ENCODE measurements at places on chromosomes 6 and 20.
A peak's percentile ranks its signal among the peaks of the same experiment; 100 is the strongest.

DNA sequence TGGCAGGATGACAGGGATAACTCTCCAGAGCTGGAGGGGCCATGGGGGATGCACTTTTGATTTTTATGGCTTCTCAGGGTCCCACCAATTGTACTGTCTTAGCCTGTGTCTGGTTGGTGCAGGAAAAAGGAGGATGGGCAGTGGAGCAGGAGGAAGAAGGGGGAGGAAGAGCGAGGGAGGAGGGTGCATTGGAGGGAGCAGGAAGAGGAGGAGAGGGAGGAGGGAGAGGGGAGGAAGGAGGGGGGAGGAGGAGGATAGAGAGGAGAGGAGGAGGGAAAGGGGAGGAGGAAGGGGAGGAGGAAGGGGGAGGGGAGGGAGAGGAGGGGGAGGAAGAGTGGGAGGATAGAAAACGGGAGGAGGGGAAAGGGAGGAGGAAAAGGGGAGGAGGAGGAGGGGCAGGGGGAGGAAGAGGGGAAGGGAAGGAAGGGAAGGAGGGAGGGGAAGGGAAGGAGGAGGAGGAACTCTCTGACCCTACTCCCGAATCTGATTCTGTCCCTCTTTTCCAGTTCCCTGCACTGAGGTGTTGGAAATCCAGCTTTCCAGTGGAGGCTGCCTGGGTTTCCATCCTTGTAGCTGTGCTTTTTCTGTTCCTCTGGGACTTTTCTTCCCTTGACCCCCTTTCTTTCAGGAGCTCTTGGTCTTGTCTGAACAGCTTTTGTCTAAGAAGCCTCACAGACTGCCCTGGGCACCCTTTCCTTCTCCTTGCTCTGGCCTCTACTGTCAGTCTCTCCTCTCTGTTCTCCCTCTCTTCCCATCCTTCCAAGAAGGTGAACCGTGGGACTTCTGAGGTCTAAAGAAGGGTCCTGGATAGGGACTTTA, 149.4 kb downstream of the DHX35 start:
- DNase-seq: no peak

DNA sequence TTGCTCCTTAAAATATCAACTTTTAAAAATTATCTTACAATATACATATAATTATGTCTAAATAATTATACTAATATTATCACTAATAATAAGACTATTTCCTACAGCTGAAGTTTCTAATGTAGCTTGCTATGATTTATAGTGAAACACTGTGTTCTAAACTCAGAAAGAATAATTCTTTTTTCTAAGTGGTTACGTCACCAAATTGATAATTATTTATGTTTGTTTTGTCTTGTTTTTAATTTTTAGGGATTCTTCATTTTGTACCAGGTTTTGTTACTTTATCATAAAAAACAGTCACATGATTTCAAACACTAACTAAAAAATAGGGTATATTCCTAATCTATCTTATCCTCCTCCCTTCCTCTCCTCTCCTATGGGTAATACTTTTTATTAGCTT, 662.1 kb downstream of the FRK start:
- DNase-seq: no peak

DNA sequence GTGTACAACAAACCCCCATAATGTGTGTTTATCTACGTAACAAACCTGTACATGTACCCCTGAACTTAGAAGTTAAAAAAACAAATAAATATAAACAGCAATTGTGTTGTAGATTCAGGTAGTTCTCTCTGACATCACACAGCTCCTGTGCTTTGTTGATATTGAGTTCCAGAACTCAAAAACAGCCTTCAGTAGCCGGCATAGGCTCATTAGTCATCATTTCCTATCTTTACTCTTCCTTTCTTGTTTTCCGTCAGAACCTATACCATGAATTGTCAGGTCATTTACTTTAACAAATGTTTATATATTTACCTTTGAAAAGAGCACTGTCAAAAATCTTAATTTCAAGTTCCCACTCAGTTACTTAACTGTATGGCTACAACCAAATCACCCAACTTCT, 88.8 kb downstream of the ADTRP start:
- DNase-seq: no peak

DNA sequence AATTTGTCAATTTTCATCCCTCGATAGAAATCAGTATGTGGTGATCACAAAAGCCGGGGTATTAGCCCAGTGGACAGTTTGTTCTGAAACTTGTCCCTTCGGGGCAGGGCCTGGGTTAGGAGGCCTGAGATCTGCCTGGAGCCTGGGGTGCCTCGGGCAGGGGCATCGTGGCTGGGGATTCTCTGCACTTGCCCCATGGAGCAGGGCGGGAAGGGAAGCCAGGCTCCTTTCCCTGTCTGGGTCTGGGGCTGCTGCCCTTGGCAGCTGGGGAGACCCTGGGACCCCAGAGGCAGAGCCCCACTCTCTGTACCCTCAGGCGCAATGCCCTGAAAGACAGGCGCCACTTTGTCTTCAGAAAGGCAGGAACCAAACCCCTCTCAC, 27.4 kb downstream of the NTSR1 start:
- DNase-seq: no peak

DNA sequence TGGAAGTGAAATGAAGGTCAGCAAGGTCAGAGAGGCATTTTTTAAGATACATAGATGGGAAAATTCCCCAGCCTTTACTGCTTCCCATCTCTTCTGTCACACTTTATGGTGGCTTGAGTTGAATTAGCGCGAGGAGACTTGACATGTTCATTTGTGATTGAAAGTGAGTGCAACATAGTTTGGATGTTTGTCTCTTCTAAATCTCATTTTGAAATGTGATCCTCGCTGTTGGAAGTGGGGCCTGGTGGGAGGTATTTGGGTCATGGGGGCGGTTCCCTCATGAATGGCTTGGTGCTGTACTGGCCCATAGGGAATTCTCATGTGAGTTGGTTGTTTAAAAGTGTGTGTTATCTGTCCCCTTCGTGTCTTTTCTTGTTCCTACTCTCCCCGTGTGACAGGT, 237.2 kb downstream of the CDKAL1 start:
- DNase-seq: no peak

DNA sequence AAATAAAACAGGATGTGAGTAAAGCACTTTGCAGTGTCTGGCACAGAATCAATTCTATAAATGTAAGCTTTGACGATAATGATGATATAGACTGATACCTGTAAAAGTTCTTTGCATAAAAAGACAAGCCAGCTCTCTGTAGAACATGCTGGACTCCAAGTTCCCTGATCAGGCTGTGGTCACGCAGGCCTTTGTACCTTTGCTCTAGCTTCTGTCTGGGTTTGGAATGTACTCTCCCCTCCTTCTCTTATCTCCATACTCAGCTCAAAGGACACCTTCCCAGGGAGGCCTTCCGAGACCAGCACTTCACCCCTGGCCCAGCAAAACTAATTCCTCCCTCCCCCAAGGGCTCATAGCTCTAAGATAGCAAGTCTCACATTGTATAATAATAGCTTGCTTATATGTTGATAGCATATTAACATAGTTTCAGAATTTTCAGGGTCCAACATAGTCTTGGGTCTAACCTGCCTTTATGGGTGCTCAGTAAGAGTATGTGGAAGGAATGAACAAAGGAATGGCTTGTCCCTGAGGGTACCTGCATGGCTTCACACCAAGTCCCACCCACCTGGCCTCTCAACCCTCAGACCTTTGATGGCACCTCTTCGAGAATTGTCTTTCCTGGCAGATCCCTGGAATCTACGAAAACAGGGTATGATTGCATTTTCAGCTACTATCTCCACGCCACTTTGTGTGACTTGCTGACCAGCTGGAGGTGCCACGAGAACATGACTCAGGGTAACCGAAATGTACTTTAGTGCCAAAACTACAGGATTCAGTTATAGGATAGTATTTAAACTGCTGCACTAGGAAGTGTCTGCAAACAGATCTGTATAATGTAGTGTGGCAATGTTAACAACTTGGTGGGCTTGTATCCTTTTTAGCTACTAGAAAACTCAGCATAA, 41.7 kb upstream of the PIM1 start:
- DNase-seq: no peak

- no peak for DNase-seq
Measured at GRCh38 chr6:22755605-22756004, 186.2 kb downstream of the HDGFL1 start.

GRCh38 chr6:166658792-166659150, 31.7 kb upstream of the RPS6KA2 start:
- no peak for DNase-seq

DNA sequence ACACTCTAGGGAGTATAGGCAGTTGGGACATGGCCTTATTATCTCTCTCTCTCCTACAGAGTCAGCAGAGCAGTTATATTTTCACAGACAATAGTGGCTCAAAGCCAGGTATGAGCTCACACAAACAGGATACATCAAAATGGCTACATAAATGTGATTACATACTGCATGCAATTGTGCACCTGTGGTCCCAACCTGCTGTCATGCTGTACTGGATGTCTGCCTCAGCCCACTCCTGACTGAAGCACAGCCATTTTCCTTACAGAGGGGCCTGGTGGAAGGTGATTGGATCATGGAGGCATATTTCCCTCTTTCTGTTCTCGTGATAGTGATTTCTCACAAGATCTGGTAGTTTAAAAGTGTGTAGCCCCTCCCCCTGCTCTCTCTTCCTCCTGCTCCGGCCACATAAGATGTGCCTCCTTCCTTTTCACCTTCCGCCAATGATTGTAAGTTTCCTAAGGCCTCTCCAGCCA, 37.0 kb upstream of the SAMHD1 start:
- DNase-seq: no peak

DNA sequence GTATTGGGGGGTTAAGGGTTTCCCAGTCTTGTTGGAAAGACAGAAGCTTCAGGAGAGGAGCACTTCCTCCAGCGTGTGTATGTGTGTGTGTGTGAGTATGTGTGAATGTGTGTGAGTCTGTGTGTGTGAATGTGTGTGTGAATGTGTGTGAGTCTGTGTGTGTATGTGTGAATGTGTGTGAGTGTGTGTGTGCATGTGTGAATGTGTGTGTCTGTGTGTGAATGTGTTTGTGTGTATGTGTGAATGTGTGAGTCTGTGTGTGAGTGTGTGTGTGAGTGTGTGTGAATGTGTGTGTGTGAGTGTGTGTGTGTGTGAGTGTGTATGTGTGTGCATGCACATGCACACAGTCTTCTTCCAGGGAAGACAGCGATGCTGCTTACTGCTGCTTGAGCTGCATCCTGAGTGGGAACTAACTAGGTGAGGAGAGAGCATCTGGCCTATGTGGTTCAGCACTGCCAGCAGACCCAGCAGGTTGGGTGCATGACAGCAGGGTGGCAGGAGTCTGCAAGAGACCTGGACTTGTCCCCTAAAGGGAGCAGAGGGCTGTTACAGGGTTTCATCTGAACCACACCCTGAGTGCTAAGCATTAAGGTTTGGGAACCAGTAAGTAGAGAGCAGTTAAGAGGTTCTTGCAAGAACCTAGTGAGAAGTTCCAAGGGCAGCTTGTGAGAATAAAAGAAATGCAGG, 22.7 kb upstream of the CCND3 start:
- DNase-seq: no peak

GRCh38 chr20:15603506-15603905, 969.7 kb downstream of the KIF16B start:
- no peak for DNase-seq

DNA sequence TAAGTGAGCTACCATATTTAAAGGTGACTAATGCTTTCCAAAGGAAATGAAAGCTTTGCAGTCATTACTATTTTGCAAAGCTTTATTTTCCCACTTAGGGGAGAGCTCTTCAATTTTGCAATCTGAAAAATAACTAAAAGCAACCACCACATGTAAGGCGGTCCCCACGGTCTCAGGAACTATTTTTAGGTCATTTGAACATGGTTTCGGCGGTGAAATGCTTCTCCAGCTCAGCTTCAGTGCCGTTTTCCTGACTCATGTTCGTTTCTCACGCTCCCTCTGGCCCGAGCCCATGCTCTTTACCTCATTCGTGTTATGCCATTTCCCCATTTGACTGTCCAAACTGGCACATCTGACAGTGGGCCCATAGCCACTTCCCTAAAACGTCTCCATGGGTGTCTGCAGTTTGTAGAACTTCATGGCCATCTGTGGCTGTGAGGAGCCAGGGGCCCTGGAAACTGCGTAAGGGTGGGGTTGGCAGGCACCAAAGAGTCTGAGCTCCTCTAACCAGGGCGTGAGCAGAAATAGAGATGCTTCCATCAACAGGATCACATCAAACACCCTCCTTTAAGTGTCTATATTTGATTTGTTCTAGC, 46.5 kb downstream of the ADTRP start:
- DNase-seq: peak; percentile 13

DNA sequence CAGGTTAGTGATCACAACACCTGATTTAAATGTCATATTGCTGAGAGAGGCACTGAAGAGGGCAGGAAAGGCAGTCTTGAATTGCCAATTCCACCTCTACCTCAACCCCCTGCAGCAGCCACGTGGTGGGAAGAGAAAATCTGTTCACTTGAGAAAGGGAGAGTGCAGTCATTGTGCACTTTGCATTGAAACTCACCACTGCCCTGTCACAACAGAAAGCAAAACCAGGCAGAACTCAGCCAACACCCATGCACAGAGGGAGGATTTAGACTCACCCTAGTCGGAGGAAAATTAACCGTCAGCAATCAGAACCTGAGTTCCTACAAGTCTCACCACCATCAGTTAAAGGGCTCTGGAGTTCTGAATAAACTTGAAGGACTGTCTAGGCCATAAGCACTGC, 1040.2 kb downstream of the HACE1 start:
- no peak for DNase-seq

- no peak for DNase-seq
Measured at GRCh38 chr6:35558571-35558970, 45.9 kb upstream of the TULP1 start.

GRCh38 chr20:50446351-50447101, 63.7 kb upstream of the PTPN1 start:
- DNase-seq: no peak

GRCh38 chr20:33995053-33995831, 1.5 kb downstream of the RALY start:
- no peak for DNase-seq

- no peak for DNase-seq
Measured at GRCh38 chr6:125748406-125749172, 843 bp upstream of the HEY2 start.

- DNase-seq: no peak
Measured at GRCh38 chr6:32819729-32820128, 2.9 kb upstream of the HLA-DOB start.

GRCh38 chr6:55557146-55557545, 21.8 kb downstream of the HMGCLL1 start:
- DNase-seq: no peak

- DNase-seq: no peak
Measured at GRCh38 chr6:130447374-130447773, 81.6 kb downstream of the TMEM200A start.

DNA sequence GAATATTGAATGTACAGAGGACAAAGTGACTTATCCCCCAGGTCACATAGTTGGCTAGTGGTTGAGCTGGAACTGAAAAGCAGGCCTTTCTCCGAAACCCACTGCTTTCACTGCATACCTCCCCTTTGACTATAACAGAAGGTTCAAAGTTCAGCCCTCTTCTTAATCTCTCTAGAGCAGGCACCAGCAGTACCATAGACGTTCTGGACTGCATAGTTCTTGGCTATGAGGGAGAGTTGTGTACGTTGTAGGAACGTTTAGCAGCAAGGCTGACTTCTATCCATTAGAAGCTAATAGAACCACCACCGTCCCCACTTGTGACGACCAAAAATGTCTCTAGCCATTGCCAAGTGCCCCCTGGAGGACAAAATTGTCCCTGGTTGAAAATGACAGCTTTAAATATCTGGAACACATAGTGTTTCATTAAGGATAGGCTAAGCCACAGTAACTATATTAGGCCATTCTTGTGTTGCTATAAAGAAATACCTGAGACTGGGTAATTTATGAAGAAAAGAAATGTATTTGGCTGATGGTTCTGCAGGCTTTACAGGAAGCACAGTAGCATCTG, 123.8 kb upstream of the MTHFD1L start:
- no peak for DNase-seq

Data from activated gamma-delta T cell treated with anti-CD3 and anti-CD28 coated beads, Interleukin-2, amount 50 U/mL, for 16 hours (primary cell).